ENCODE measurements at places on chromosomes 13 and 19.

GRCh38 chr13:32577032-32577431 lies 9.2 kb upstream of the PDS5B start:
- DNase-seq: no peak

- DNase-seq: no peak
Observed at GRCh38 chr13:75761369-75761768, 125.2 kb downstream of the LMO7 start.

GRCh38 chr19:17963936-17964691 lies 2.8 kb upstream of the KCNN1 start:
- DNase-seq: no peak

DNA sequence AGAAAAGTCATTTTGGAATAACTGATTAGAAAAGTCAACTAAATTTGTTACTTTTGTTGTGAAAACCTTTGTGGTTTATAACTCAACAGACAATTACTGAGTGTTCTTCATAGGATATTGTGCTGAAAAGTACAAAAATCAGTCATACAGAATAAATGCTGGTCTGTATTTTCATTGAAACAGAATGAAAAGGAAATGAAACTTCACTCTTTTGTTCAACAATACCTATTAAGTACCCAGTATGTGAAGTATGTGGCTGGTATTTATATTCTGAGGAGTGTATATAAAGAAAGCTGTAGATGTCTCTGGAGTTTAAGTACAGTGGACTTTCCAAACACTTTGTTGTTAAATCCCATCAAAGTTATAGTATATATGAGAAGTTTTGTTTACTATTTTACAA lies 828.4 kb upstream of the ATXN8OS start:
- DNase-seq: no peak

GRCh38 chr13:37089495-37089894 lies 16.0 kb downstream of the CSNK1A1L start:
- DNase-seq: no peak

GRCh38 chr19:48668332-48668731 lies 4.5 kb downstream of the NTN5 start:
- no peak for DNase-seq

DNA sequence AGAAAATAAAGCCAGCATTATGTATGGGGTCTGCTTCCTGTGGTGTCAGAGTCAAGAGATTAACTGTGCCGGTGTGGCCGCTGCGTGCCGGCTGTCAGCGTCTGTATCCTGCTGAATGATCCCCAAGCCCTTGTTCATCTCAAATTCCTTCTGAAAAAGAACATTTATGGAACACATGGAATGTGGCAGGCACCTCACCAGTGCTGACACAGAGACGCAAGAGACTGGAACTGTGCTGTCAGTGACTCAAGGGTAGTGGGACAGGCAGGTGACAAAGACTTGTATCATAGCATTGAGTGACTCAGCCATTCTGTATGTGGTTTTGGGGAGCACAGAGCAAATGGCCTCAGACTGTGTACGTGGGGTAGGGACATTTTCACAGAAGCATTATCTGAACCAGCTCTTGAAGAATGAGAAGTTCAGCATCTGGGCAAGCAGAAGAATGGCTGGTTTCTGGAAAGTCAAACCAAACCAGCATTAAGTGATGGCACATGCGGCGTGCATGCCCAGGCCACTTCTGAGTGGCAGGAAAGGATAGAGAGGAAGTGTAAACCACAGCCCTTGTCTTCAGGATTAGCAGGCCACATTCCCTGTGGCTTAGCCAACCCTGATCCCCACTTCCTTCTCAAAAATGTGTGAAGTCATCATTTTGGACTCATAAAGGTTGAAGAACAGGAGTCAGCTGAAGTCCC lies 54.0 kb upstream of the IRS2 start:
- DNase-seq: no peak

DNA sequence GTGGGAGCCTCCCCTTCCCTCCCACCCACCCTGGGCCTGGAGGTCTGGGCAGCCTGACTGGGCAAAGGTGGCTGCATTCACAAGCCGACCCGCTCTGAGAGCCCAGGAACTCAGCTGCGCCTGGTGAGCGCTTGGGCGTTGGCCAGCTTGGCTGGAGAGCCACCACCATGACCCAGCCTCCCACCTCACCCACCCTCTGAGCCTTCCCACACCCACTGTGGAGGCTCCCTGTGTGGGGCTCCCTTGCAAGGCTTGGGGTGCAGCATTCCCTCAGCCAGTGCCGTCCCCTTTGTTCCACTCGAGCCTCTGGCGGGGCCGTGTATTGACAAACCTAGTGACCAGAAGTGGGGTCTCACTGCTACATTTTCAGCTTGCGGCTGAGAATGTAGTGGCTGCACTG lies 15.0 kb upstream of the QTRT1 start:
- DNase-seq: no peak

- no peak for DNase-seq
Observed at GRCh38 chr13:49563516-49563915, 21.8 kb downstream of the RCBTB1 start.

GRCh38 chr19:43555185-43555770 lies 20.0 kb downstream of the XRCC1 start:
- no peak for DNase-seq

- peak; percentile 88 for DNase-seq
Observed at GRCh38 chr19:14434543-14435319, 1.6 kb downstream of the PKN1 start.

DNA sequence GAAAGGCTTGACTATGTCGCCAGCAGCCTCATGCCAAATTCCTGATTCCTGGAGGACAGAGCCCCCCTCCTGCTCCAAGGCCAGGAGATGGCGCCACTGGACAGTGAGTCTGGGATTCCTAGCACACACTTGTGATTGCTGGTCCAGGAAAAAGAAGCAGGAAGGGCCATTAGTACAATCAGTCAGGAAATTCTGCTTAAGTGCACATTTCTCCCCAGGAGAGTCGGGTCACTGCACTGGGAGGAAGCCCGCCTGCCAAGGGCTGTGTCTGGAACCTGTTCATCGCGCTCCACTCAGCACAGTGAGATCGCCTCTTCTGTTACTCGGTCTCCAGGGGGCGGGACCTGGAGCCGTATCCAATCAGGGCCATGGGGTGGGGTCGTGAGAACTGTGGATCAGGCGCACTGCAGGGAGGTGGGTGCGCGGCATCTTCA lies 65.1 kb downstream of the ZNF823 start:
- peak; percentile 77 for DNase-seq

DNA sequence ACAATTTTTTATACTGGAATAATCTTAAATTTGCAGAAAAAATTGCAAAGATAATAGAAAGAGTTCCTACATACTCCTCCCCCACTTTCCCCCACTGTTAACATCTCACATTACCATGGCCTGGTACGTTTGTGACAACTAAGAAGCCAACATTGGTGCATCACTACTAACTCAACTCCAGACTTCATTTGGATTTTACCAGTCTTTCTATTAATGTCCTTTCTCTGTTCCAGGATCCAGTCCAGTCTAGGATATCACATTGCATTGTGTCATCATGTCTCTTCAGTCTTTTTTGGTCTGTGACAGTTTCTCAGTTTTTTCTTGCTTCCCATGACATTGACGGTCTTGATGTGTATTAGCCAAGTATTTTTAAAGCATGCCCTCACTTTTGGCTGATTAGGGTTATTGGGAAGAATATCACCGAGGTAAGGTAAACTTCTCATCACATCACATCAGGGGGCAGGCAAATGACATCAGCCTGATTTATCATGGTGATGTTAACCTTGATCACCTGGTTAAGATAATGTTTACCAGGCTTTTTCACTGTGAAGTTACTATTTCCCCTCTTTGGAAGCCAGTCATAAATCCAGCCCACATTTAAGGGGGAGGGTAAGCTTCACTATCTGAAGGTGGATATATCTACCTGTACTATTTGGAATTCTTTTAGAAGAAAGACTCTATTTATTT lies 322.1 kb downstream of the ENOX1 start:
- DNase-seq: no peak

GRCh38 chr19:57905258-57905657 lies 11.1 kb downstream of the ZNF417 start:
- DNase-seq: no peak

DNA sequence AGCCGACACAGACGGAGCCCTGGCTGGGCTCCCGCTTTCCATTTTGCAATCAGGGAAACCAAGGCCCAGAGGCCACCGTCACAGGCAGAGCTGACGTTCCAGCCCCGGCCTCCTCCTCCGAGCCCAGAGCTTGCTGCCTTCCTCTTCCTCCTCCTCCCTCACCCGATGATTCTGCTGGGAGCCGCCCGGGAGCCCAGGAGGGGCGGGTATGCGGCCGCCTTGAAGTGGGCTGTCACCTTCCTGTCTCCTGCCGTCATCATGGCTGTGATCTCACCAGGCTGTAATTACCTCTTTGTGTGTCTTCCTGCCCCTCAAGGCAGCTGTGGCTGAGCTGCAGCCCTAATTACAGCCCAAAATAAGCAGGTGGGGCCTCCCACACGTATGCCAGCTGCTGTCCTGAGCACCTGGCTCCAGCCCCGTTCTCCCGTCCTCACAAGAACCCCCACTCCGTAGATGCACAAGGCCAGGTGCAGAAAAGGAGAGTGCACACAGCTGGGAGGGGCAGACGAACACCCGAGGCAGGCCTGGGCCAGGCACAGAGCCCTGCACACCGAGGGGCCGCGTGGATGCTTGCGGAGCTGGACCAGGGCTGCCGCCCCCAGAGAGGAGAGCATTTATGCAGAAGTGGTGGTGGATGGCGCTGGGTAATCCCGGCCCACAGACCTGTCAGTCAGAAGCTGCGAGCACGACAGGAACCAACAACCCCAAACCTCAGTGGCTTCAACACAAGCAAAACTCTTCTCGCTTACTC lies 4.0 kb downstream of the TPGS1 start:
- no peak for DNase-seq

DNA sequence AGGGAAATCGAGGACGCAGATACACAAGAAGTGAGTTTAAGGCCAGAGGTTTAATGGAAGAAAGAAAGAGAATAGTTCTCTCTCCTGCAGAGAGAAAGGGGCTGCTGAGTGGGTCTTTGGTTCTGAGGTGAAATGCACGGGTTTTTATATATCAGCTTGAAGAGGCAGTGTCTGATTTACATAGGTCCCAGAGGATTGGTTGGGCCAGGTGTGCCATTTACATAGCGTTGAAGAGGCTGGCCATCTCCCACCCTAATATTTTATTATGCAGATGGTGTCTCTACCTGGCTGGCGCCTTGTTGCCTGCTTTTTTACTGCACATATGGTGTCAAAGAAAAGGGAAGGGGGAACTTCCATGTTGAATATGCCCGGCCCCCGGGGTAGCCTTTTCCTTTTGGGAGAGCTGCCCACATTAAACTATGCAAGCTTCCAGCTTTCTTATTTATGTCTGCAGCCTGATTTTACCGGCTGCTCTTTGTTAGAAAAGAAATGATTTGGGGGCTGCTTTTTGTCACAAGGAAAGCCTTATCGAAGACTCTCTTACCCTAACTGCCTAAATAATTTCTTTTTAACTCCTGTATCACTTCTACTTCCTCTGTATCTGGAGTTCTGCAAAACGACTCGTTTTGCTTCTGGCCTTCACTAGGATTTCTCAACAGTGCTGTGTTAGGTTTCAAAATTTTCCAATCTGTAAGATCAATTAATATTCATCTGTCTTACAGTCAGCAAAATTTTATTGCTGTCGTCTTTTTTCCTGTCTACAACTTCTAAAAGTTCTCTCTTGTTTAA lies 268.5 kb downstream of the B3GLCT start:
- no peak for DNase-seq

- DNase-seq: peak; percentile 95
Observed at GRCh38 chr19:2983351-2984214, 6.2 kb downstream of the TLE6 start.

- DNase-seq: no peak
Observed at GRCh38 chr13:44198826-44199225, 174.8 kb upstream of the SERP2 start.

GRCh38 chr13:79908381-79908780 lies 427.4 kb downstream of the NDFIP2 start:
- no peak for DNase-seq

GRCh38 chr13:40656358-40656757 lies 10.1 kb downstream of the FOXO1 start:
- no peak for DNase-seq

- no peak for DNase-seq
Observed at GRCh38 chr13:109126891-109127641, 497.7 kb downstream of the MYO16 start.

DNA sequence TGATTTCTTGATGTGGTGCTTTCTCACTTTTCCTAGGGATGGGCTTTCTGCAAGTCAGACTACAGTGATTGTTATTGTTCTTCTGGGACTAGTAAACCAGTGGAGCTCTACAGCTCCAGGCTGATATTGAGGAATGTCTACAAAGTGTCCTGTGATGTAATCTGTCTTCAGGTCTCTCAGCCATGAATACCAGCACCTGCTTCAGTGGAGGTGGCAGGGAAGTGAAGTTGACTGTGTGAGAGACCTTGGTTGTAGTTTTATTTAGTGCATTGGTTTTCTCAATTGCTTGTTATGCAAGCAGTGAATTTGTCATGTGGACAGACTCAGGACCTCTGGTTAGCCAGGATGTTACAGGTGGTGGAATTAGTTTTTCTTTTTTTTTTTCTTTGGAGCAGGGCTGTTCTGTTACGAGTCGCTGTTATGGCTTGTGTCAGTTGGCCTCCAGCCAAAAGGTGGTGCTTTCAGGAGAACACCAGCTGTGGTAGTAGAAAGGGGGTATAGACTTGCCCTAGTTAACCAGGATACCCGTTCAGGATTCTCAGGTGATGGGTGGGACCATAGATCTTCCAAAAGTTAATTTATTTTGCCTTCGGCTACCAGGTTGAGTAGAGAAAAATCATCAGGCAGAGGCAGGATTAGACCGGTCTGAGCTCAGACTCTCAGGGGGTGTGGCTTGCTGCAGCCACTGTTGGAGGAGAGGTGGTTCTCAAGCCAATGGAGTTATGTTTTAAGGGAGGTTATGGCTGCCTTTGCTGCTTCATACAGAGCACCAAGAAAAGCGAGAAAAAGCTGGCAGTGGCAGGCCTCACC lies 11.9 kb upstream of the ZNF675 start:
- no peak for DNase-seq

- DNase-seq: peak; percentile 47
Observed at GRCh38 chr19:36136964-36137686, 2.7 kb upstream of the CAPNS1 start.

GRCh38 chr19:4557144-4557970 lies 2.1 kb downstream of the SEMA6B start:
- DNase-seq: no peak

- no peak for DNase-seq
Observed at GRCh38 chr13:36666477-36667229, 7.2 kb upstream of the SERTM1 start.
